HFF-Myc (cell line): ENCODE measurements at places on chromosomes 1 and 21.

DNA sequence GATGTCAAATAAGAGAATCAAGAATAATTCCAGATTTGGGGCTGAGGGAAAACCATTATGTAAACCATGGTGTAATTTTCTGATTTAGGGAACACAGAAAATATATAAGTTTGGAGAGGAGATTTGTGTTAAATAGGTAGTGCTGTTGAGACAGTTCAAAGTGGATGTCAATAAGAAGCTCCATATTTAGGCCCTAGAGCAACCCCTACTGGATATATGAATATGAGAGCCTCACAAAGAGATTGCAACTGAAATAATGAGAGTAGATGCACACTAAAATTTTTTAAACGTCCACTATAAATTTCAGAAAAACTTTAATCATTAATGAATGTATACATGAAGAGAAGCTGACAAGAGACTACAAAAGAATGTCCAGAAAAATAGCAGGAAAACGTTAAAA, 1447.8 kb upstream of the PRMT6 start:
- DNase-seq = no peak

- no peak for DNase-seq
These were observed 124.9 kb upstream of the HMGB4 start for GRCh38 chr1:33738976-33739375.

DNA sequence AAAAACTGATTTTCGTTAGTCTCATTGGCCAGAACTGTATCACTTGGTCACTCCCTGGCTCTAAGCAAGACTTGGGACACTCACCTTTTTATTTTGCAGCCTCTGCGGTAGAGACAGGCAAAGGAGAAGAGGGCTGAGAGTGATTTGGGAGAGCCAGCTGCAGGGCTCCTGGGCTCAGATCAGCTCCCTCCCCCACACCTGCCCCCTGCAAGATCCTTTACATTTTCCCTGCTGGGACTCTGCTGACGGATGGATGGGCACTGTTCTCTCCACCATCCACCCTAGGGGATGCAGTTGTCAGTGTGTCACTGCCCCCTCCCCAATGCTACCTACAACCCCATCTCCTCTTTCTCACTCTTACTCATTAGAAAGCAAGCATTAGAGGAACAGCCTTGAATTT, 301.1 kb upstream of the KAZN start:
- no peak for DNase-seq

- peak; percentile 3 for DNase-seq
These were observed 14.4 kb downstream of the SLC5A9 start for GRCh38 chr1:48236716-48237470.

DNA sequence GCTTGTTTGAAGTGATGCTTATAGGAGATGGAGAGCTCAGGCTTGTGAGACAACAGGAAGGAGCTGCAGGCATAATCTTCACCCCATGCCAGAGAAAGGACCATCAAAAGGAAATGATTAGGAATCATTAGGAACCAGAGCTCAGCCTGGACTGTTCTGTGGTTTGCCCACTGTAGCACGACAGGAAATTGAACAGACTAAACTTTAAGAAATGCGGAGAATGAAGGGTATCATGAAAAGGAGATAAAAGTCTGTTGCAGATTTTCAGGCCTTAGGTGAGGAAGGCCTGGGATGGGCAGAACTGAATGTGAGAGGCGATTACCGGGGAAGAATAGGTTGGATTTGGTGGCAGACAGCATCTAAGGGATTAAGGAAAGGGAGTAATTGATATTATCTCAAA, 292.0 kb upstream of the PLXNA2 start:
- DNase-seq = no peak

- DNase-seq = no peak
These were observed 213.5 kb upstream of the MAP1LC3C start for GRCh38 chr1:242212401-242212800.

DNA sequence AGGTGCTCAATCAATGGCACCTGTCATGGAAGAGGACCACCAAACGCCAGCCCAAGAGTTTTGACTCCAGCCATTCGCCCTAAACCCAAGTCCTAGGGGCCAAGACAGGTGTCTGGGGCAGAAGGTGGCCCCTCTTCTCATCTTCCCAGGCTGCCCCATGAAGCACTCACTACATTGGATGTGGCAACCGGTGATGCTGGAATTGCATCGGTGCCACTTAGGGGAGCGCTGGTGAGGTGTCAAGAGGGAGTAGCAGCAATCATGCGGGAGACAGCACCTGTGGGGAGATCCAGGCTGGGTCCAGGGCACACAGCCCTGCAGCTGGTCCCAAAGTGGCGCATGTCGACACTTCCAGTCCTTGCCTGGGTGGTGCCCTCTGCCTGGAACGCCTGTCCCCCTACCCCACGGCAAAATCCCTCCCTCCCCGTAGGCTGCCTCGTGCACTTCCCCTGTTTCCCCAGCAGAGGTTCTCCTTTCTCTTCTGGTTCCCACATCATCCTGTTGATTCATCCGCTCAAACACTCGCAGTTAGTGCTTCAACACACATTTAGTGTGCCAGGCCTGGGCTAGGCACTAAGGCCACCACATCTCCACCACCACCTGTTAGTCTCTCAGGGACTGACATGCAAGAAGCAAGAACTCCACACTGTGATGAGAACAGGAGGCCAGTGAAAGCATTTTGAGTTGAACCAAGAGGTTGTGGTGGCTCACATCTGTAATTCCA, 18.5 kb downstream of the PLA2G2D start:
- no peak for DNase-seq

- DNase-seq = no peak
These were observed 85.9 kb downstream of the SELENOF start for GRCh38 chr1:86828024-86828423.
